Colonic mucosa (tissue), 4 donors: ENCODE measurements at places on chromosomes 3 and 15. TPM values are rescaled to one million over a fixed set of nuclear protein-coding genes. Genes with fewer than 3 reads are reported as not detected.

- DNase-seq, result no peak
These were observed 41.7 kb downstream of the OXSM start for GRCh38 chr3:25831578-25831977.

GRCh38 chr15:50261981-50262380 lies 3.5 kb downstream of the HDC start:
- no peak for DNase-seq

DNA sequence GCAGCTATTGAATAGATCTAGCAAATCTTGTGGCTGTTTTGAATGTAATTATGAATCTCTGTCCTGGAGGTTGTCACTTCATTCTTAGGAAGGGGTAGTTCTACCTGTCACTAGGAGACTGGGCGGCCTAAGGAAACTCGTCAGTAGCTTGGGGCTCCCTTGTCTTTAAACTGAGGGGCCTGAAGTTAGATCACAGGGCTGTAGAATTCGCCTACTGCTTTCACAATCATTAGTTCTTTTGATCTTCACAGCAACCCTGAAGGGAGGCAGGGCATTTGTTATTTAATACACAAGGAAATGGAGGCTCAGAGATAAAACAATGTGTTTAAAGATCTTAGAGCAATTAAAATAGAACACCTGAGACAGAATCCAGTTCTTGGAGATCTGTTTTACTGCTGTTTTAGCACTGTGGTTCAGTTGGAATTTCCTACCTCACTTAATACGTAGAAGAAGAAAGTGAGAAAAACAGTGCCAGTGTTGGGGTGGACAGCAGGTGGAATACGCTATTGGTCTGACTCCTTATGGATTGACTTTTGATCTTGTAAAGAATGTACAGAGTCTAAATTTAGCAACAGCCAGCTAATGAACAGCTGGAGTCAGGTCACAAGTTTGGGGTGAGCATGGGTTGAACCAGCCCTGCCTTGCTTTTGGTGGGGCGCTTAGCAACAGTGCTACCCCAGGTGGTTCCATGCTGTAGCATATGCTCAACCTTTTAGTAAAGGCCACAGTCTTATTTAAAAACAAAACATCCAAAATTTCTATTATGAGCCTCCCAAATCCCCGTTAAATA lies 71.4 kb upstream of the BHLHE40 start:
- DNase-seq, result no peak

DNA sequence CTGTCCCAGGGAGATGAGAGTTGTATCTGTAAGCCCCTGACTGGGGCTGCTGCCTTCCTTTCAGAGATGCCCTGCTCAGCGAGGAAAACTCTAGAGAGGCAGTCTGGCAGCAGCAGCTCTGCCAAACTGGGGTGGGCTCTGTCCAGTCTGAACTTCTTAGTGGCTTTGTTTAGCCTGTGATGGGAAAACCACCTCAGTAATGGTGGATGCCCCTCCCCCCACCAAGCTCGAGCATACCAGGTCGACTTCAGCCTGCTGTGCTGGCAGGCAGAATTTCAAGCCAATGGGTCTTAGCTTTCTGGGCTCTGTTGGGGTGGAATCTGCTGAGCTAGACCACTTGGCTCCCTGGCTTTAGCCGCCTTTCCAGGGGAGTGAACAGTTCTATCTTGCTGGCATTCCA lies 218.3 kb downstream of the TUSC7 start:
- no peak for DNase-seq

DNA sequence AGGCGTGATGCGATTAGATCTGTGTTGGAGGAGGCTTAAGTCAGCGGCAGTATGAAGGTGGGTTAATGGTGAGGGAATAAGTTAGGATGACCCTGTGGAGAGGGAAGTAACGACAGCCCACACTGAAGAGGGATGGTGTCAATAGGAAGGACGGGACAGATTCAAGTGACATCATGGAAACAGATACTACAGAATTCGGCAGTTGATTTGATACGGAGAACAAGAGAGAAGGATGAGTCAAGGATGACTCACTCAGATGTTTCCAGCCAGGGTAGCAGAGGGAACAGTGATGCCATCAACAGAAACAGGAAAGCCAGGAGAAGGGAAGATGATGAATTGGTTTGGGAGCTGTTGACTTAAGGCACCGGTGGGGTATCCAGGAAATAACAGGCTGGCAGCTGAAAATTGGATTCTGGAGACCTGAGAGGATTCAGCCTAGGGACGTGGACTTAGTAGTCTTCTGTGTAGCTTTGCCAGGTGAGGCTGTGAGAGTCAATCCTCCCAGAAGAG lies 38.0 kb downstream of the SHC4 start:
- DNase-seq, result no peak

IGF2BP2 gene
- 48.7 TPM for total RNA-seq

RFTN1 gene
- total RNA-seq, result 10.2 TPM

IGSF10 gene
- total RNA-seq, result 0.96 TPM
